ENCODE measurements at places on chromosomes 4 and X. TPM values are rescaled to one million over a fixed set of nuclear protein-coding genes. Genes with fewer than 3 reads are reported as not detected.

The ALAS2 gene
- total RNA-seq = not detected

The GRPR gene
- under 0.01 TPM for total RNA-seq

The HSFX4 gene
- not detected for total RNA-seq

The NEUROG2 gene
- not detected for total RNA-seq

The ACSL4 gene
- total RNA-seq = 246 TPM

The ESX1 gene
- total RNA-seq = not detected

The NR0B1 gene
- total RNA-seq = not detected

The FHL1 gene
- 12.9 TPM for total RNA-seq

The ARHGAP36 gene
- not detected for total RNA-seq

The TMPRSS11A gene
- not detected for total RNA-seq

The LRIT3 gene
- total RNA-seq = not detected

The FAM120C gene
- 3.4 TPM for total RNA-seq

All from smooth muscle cell of bladder (primary cell).